PC-3 (cell line): ENCODE measurements at places on chromosomes 7 and 10. TPM values are rescaled to one million over a fixed set of nuclear protein-coding genes. Genes with fewer than 3 reads are reported as not detected.

The GIMAP4 gene
- not detected in 2 replicates for total RNA-seq

DNA sequence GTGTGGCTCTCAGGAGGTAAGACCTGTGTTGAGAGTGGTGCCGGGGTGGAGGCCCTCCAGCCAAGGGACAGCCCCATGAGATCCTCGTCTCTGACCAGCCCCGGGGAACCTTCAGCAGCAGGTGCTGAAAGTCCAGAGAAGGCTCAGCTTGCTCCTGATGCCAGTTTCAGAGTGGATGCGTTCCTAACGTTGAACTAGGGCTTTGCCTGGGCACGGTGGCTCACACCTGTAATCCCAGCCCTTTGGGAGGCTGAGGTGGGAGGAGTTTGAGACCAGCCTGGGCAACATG is 45.7 kb downstream of the BAIAP2L1 start:
- no peak overlapping the region; the same call in 1 of the 2 replicates for H3K4me3 ChIP-seq
- H3K27me3 ChIP-seq: no peaks in the 10 kb centered on the region
- H3K4me1 ChIP-seq: peaks cover 48% of the 10 kb centered on the region
- H3K36me3 ChIP-seq: peaks cover 14% of the 10 kb centered on the region; the same call in 1 of the 2 replicates

DNA sequence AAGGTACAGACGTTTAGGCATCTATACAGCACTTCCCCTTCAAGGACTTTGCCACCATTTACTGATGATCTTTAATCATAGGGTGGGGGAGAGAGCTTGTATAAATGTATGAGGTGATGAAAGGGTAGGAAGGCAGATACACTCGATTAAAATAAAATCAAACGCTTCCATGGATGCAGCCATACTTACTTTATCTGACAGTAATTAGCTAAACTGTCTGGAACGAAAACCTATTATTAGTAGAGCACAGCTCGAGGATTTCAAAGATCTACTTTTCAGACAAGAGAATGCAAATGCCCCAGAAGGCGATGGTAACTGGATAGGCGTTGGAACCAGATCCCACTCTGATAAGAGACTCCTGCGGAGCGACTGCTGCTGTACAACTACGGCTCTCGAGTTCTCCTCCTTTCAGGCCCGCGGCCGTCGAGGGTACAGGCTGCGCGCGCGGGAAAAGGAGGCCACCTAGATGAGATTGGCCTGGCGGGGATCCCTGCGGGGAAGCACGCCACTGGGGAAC is 3.1 kb upstream of the NKX2-3 start:
- H3K4me1 ChIP-seq: 0 out of 2 replicates have a peak, but pooled peaks cover 1% of the 10 kb centered on the region
- H3K4me3 ChIP-seq: no peak overlapping the region
- H3K36me3 ChIP-seq: no peaks in the 10 kb centered on the region

- H3K4me1 ChIP-seq: no peaks in the 10 kb centered on the region
- DNase-seq: no peak
- H3K27me3 ChIP-seq: peaks cover 29% of the 10 kb centered on the region
- no peak overlapping the region for H3K27ac ChIP-seq
- no peaks in the 10 kb centered on the region for H3K36me3 ChIP-seq
- no peak overlapping the region for H3K4me3 ChIP-seq
These were observed 4.5 kb downstream of the GRID1 start for GRCh38 chr10:86362129-86362527.

DNA sequence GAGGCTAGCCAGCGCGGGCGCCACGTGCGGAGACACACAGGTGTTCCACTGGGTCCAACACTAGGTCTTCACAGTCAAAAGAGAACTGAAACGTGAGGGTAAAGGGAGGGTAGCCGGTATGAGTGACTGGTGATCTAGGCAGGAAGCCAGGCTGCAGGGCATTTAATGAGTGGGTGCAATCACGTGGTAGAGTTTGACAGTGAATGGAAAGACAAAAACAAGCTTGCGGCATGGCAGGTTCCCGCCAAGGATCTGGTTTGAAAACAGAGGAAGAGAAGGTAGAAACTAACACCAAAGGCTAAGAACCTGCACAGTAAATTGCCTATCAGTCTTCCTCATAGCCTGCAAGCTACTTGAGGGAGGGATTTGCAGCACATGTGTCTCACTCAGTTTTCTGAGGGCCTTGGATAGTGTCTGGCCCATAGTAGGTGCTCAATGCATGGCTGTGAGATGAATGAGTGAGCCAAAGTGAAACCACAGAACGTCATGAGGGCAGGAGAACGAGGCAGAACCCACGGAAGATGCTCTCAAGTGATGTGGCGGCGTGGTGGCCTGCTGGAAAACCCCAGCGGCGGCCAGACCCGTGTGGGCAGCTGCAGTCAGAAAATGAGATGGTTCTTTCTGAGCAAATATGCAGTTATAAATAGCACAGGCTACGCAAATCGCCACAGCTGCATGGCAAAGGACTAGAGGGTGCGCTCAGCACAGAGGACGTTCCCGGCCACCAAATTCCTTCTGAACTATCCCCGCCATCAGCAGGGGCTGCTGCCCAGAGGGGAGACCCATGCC is 183.6 kb upstream of the NFE2L3 start:
- H3K4me3 ChIP-seq: no peak overlapping the region
- H3K36me3 ChIP-seq: no peaks in the 10 kb centered on the region
- no peak for DNase-seq
